CD4-positive, alpha-beta memory T cell (primary cell): ENCODE measurements at places on chromosomes 13 and 19. TPM values are rescaled to one million over a fixed set of nuclear protein-coding genes. Genes with fewer than 3 reads are reported as not detected.
A peak's percentile ranks its signal among the peaks of the same experiment; 100 is the strongest.

POU2F2 gene
- 68.5 TPM for total RNA-seq

SPACA4 gene
- total RNA-seq, result not detected

ENOX1 gene
- not detected for total RNA-seq

ZNF160 gene
- 72.0 TPM for total RNA-seq

GCDH gene
- 63.9 TPM for total RNA-seq

NRTN gene
- total RNA-seq, result 0.61 TPM

ZNF274 gene
- total RNA-seq, result 76.5 TPM

GIPR gene
- 6.1 TPM for total RNA-seq

UPF3A gene
- 85.9 TPM for total RNA-seq

MEIOSIN gene
- total RNA-seq, result not detected

FFAR1 gene
- not detected for total RNA-seq

DNA sequence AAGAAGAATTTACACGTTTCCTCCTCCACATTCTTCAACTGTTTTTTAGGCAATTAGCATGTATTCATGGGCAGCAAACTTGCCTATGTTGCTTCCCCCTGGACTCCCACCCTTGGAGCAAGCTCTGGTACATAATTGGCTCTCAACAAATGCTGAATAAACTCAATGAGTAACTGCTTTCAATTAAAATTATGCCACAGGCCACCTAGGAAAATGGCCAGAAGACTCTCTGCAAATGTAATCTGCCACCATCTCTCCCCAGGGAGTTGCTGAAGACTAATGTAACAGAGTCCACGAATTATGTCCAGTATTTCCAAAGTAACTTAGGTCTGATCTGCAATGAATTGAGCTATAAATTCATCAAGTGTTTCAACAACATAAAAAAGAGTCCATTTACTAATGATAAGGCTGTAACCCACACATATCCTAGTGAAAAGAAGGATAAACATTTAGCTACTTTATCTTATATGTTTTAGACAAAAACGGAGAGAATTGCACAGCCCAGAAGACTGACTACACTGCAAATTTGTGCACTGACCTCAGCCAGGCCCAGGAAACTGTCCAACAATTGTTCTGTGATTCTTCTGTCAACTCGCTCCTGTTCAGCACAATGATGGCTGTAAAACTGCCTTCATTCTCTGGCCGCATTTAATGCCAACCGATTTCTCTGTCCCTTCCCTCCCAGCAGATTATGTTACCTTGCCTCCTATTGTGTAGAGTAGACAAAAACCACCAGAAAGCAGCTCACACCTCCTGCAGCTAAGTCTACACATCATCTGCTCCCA lies 808.6 kb upstream of the ARGLU1 start:
- no peaks in the 10 kb centered on the region for H3K36me3 ChIP-seq
- no peak overlapping the region for H3K27ac ChIP-seq
- H3K4me3 ChIP-seq, result no peak overlapping the region

DNA sequence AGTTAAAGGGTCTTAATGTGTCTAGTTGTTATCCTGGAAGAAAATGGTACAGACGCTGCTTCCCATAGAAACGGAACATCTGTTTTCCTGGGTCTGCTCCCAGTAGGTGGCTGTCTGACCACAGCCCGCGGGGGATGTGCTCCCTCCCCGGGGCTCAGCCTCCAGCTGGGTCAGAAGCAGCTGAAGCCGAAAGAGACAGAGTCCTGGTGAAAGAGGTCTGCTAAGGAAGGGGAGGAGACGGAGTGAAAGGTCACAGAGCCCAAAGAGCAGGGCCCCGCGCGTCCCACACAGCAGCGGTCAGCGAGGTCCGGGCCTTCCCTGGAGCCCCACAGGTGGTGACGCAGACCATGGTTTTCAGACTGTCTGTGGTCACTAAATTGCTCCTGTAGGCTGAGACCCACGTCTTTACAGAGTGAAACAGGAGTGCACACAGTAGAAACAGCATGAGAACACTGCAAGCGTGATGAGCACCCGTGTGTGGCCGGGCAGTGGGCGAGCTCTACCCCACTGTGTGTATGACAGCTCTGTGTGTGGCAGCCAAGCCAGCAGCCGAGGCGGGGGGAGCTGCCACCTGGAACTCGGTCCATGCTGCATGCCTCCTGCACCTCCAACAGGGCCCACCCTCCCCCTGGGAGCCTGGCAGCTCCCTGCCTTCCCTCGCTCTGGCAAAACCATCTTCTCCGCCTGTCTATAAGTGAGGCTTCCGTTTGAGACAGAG lies 52.0 kb upstream of the C13orf46 start:
- peaks cover under 1% of the 10 kb centered on the region for H3K4me1 ChIP-seq
- no peaks in the 10 kb centered on the region for H3K27me3 ChIP-seq
- peaks cover 80% of the 10 kb centered on the region for H3K36me3 ChIP-seq
- H3K27ac ChIP-seq, result no peak overlapping the region
- no peak for DNase-seq

- H3K4me3 ChIP-seq, result no peak overlapping the region
- H3K27me3 ChIP-seq, result no peaks in the 10 kb centered on the region
- peaks cover 95% of the 10 kb centered on the region for H3K4me1 ChIP-seq
- no peak overlapping the region for H3K27ac ChIP-seq
Measured at GRCh38 chr19:4376028-4376670, 24.2 kb downstream of the SH3GL1 start.

DNA sequence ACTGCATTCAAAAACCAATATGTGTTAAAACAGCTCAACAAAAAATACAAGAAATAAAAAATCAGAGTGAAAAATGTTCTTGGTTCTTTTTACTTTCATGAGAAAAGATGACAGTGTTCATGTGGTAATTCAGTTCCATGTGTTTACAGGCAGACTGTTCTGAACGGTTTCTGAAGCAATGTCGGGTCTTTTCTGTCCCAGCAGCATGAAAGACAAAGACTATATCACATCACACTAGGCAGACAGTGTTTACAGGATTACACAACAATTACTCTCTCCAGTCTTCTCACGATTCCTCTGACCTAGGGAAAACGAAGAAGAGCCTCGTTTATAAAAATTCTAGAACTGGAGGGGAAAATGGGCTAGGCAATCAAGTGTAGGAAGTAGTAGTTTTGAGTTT lies 83.4 kb downstream of the UBL3 start:
- peaks cover 8% of the 10 kb centered on the region for H3K36me3 ChIP-seq
- peaks cover 7% of the 10 kb centered on the region for H3K4me1 ChIP-seq
- no peak overlapping the region for H3K4me3 ChIP-seq
- H3K27me3 ChIP-seq, result no peaks in the 10 kb centered on the region
- DNase-seq, result no peak

- no peaks in the 10 kb centered on the region for H3K27me3 ChIP-seq
- no peak overlapping the region for H3K27ac ChIP-seq
- DNase-seq, result no peak
Measured at GRCh38 chr13:60645676-60646075, 248.7 kb downstream of the TDRD3 start.

DNA sequence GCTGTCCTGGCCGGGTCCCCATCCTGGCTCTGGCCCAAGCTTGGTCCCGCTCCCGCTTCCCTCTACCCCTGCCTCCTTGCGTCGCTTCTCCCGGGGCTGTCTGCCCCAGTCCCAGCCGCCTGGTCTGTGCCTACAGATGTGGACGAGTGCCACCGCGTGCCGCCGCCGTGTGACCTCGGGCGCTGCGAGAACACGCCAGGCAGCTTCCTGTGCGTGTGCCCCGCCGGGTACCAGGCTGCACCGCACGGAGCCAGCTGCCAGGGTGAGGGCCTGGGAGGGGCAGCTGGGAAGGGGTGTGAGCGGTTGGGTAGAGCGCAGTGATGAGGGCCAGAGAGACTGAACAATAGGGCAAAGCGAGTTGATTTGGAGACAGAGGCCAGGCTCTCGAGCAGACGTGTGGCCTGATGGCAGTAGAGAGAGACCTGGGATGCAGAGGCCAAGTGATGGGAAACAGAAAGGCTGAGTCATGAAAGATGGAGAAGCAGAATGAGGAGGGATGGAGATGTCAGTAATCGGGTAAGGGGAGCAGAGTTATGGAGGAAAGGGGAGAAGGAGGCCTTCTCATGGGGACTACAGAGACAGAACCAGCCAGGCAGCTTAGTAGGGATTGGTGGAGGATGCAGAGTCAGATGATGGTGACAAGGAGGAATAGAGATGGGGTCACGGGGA lies 9.4 kb downstream of the LTBP4 start:
- peak; percentile 80 for DNase-seq
- H3K27me3 ChIP-seq, result no peaks in the 10 kb centered on the region
- no peaks in the 10 kb centered on the region for H3K36me3 ChIP-seq
- peak overlapping the region; percentile 66 for H3K27ac ChIP-seq
- peak overlapping the region; percentile 63 for H3K4me3 ChIP-seq
